ENCODE measurements at places on chromosomes 11 and 22.

DNA sequence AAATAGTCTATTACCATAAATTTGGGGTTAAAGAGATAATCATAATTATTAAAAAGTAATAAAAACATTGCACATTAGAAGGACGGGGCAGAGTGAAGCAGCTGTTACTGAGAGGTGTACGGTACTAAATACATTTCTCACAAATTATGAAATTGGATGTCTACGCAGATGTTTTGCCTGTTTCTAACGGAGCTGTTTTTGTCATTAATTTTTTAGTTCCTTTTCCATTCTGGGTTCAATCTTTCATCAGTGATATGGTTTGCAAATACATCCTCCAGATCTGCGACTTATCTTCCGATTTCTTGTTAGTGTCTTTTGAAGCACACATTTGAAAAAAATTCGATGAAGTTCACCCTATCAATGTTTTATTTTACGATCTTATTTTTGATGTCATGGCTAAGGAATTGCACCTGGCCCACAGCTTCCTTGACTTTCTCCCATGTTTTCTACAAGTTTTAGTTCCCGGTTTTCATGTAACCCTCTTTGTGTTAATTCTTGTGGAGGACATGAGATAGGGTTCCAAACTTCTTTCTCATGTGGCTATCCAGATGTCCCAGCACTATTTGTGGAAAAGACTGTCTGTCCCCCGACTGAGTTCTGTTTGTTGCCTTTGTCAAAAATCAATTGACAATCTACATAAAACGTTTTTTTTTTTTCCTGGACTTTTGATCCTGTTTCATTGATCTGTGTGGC, 21.3 kb upstream of the KRTAP5-6 start:
- no peak for DNase-seq

DNA sequence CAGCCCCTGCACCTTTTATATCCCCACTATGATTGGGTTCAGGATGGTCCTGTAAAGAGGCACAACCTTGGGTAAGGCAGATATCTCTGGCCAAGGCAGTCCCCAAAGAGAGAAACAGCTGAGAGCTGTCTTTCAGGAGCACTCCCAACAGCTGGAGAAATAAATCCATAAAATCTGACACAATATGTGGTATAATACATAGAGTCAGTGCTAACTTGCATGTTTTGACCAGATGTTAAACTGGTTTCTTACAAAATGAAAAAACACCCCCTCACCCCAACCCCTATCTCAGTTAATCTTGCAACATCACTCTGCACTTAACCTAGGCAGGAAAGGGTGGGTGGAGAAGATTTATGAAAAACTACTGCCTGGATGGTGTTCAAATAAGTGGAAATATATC, 44.0 kb upstream of the C11orf87 start:
- DNase-seq = no peak

DNA sequence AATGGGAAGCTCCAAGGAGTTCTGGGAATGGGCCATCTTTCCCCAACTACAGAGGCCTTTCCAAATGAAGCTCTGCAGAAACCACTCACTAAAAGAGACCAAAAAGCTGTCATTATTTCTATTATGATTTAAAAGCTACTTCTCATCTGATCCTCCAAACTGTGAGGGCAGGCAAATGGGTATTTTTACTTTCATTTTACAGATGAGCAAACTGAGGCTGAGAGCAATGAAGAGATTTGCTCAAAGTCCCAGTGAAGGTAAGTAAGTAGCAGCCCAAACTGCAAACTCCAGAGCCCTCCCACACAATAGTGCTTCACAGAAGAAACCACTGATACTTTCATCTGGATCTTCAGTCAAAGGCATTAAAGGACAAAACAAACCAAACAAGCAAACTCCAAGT, 1.4 kb downstream of the RSPH14 start:
- DNase-seq = no peak

DNA sequence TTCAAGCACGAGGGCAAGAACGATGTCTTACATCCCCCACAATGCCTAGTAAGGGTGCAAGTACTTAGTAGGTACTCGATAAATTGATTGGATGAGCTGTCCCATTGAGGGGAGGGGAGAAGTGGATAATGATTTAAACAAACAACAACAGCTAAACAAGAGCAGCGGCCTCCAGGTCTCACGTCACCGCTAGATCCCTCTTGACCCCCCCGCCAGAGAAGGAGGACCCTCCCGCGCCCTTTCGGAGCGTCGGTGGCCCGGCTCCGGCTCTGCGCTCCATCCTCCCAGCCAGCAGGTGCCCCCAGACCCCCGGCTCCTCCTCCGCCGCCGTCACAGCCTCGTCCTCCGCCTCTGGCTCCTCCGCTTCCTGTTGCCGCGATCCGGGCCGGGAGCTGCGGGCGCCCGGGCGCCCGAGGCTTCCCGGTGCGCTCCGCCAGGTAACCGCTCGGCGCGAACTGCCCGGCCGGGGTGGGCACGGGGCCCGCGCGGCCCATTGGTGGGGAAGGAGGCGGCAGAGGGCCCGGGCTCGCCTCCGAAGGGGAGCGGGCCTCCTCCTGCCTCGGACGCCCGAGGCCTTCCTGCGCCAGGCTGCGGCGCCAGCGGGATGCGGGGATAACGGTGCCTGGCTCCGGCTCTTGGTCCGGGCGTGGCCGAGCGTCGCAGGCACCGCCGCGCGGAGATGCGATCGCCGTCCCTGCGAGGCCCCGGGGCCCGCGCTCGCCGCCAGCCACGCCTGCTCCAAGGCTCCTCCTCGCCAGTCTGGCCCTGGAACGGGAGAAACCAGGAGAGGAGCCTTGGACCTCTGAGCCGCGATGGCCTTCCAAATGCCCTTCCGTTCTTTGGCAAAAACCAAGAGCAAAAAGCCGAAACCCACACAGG, at the start of gene TLCD5:
TLCD5 (plus strand) TSS at position 368 of the 879 bp plus-strand sequence. CDS start 2,143 bp downstream, outside the sequence.
- peak; percentile 88 for DNase-seq

DNA sequence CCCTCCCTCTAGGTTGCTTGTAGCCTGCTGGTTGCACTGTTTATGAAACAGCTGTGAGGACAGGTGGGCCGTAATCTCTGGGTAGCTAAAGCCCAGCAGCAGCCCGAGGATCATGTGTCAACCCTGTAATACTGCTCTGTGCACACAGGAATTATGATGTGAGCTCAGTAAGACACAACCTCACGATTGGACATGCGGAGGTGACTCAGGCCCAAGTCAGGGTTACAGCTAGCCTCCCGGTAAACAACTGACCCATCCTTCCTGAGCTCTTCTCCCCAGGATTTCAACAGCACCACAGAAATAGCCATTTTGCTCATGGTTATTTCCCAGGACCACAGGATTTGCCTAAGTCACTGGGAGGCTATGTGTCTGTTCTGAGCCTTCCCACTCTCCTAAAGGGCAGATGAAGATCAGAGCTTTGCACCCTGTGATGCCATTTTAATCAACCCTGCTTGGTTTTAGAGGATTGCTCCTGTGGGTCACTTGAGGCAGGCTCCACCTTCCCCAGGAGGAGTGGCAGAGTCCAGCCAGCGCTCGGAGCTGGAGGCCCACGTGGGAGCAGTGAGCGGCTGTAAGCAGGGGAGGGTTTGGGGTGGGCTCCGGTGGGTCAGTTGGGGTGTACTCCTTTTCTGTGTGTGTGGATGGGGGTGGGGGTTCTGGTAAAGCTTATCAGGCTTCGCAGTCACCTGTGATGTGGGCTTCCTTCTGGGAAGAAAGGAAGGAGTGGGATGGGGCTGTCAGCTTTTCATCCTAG, at the start of gene AMPD3:
AMPD3 (plus strand) TSS at position 387 of the 754 bp plus-strand sequence. CDS start 6,256 bp downstream, outside the sequence.
- DNase-seq = peak; percentile 62

GRCh38 chr11:31160504-31161422, 208.8 kb downstream of the DCDC1 start:
- no peak for DNase-seq

DNA sequence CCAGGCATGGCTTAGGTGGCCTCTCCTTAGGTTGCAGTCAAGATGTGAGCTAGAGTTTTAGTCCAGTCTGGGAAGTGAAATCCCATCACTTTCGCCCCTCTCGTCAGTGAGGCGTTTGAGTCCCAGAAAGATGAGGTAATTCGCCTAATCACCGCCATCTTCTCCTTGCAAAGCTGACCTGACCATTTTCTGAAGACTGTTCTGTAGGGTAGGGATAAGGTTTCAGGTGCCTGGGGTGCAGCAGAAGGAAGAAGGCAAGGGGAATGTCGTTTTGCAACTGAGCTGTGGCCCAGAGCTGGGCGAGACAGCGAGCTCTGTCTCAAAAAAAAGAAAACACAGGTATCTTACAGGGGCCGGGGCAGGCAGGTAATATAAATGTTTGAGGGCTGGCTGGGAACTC, 61.7 kb upstream of the CECR2 start:
- no peak for DNase-seq

DNA sequence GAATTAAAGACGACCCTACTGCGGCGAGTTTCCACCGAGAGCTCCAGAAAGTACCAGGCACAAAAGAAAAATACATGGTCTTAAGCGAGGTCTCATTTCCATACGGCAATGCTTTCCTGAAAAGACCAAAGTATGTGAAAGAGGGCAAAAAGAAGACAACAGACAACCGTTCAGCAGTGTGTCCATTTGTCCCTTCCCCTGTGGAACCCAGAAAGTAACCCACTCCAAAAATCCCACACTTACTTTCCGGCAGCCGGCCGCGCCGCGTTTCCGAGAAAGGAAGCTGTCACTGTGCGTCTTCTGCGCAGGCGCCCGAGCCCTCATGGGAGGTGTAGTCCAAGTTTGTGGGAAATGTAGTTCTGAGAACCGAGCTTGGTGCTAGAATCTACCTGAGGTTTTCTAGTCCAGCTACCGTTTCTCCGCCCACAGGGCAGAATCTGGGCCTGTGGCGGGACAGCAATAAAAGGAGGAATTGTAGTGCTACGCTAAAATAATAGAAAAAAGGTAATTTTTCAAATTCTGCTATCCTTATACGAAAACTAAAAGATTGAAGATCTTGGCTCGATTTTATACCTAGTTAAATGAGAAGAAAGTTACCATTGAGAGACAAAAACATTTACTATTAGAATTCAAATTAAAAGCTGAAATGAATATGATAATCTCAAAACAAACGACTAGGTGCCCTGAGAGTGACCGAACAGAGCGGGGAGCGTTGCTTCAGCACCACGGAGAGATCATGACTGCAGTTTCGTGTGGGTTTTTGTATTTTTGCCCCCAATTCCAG, at the start of gene PUS3:
PUS3 (minus strand) TSS at position 280 of the 784 bp plus-strand sequence. CDS start 6,922 bp downstream, outside the sequence.
- DNase-seq = peak; percentile 95

DNA sequence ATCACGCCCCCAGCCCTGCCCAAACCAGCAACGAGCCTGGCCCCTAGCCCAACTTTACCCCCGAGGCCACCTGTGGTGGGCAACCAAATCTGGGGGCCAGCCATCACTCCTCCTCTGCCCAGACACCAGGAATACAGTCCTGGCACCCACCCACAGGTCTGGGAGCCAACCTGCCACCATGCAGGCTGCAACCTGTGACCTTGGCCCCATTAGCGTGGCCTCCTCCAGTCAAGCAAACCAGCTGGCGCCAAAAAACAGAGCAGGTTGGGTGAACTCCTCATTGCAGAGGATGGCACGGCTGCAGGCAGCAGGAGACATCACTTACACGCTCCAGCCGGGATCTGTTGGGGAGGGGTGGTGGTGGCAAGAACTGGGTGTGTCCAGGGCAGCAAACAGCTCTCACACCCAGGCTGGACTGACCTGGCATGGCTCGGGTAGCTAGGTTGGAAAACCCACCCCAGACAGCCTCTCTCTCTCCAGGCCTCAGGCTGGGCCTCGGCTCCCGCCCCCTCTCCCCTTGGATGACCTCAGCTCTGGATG, 65.5 kb upstream of the TCF20 start:
- DNase-seq = no peak

DNA sequence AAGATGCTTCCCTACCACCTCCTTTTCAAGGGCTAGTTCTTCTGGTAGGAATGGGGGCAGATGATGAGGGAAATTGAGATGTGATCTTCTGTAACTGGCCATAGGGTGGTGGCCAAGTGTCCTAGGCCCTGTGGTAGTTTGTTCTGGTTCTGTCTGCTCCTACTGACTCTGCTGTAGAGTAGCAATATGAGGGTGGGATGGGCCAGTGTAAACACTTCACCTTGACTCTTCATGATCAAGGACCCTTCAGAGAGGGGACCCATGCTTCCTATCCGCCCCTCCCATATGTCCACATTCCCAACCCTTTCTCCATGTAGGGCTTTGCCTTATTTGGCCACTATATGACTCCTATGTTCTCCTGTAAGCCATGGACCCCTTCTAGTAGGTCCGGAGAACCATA, 230.3 kb upstream of the SESN3 start:
- DNase-seq = no peak

DNA sequence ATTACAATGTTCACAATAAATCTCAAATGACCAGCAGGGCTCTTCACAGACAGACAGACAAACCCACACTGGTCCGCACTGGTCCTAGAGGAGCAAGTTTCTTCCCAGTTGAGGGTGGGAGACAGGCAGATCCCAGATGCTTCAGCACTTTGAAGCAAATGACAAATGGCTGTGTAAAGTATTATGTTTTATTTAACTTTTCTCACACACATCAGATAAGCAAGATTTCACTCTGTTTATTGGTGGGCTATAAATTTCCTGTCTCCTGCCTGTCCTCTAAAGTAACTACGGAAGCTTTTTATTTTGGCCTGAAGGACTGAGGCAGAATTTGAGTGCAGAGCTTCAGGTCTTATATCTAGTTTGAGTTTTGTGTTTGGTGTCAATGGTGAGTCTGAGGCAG, 174.7 kb upstream of the MTNR1B start:
- no peak for DNase-seq

GRCh38 chr11:70210530-70210929, 7.4 kb downstream of the FADD start:
- DNase-seq = no peak
